ENCODE measurements at places on chromosomes 2 and 18.

DNA sequence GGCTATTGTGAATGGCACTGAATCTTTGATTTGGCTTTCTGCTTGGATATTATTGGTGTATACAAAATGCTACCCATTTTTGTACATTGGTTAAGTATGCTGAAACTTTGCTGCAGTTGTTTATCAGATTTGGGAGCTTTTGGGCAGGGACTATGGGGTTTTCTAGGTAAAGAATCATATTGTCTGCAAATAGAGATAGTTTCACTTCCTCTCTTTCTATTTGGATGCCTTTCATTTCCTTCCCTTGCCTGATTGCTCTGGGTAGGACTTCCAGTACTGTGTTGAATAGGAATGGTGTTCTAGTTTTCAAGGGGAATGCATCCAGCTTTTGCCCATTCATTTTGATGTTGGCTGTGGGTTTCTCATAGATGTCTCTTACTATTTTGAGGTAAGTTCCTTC is 489.1 kb upstream of the LRATD1 start:
- H3K4me3 ChIP-seq = no peak overlapping the region
- DNase-seq = no peak
- H3K4me1 ChIP-seq = no peaks in the 10 kb centered on the region
- no peaks in the 10 kb centered on the region for H3K36me3 ChIP-seq
- H3K27me3 ChIP-seq = no peaks in the 10 kb centered on the region

- H3K27me3 ChIP-seq = peaks cover 15% of the 10 kb centered on the region
- H3K4me1 ChIP-seq = no peaks in the 10 kb centered on the region
- no peak overlapping the region for H3K4me3 ChIP-seq
- DNase-seq = no peak
- no peak overlapping the region for H3K27ac ChIP-seq
Measured at GRCh38 chr2:44759823-44760222, 181.7 kb upstream of the SIX3 start.

DNA sequence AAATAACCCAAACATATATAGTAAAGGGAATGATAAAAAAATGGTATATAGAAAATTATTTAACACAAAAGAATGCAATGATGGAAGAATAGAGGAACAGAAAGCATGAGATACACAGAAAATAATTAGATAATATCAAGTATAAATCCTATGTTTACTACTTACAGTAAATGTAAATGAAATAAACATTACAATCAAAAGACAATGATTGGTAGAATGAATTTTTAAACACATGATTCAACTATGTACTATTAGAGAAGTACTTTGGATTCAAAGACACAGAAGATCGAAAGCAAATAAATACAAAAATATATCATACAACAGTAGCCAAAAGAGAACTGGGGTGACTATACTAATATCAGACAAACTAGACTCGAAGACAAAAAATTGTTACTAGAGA is 97.6 kb upstream of the PARD3B start:
- no peaks in the 10 kb centered on the region for H3K36me3 ChIP-seq
- H3K27ac ChIP-seq = no peak overlapping the region
- no peaks in the 10 kb centered on the region for H3K27me3 ChIP-seq
- DNase-seq = no peak

DNA sequence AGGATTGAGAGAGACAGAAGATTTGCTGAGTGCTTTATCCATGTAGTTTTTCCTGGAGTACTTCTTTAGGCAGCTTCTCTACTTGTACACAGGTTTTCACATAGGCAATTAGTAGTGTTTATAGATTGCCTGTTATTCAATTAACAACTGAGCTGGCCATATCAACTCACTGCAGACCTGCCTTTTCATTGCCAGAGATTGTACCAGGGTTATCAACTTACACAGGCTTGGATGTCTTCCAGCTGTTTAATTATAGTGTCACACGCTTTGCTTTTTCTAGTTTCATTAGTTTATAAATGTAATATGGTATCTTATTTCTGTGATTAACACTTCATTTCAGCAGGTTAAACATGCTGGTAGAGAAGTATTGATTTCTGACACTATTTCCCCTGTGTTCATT is 125.9 kb downstream of the GPD2 start:
- H3K36me3 ChIP-seq = peaks cover 12% of the 10 kb centered on the region
- H3K27me3 ChIP-seq = no peaks in the 10 kb centered on the region
- no peak overlapping the region for H3K4me3 ChIP-seq
- peaks cover 13% of the 10 kb centered on the region for H3K4me1 ChIP-seq
- DNase-seq = no peak

- H3K36me3 ChIP-seq = no peaks in the 10 kb centered on the region
- no peak for DNase-seq
- H3K4me3 ChIP-seq = no peak overlapping the region
- H3K27me3 ChIP-seq = no peaks in the 10 kb centered on the region
- peaks cover 9% of the 10 kb centered on the region for H3K4me1 ChIP-seq
Measured at GRCh38 chr2:192741889-192742288, 547.2 kb upstream of the TMEFF2 start.

DNA sequence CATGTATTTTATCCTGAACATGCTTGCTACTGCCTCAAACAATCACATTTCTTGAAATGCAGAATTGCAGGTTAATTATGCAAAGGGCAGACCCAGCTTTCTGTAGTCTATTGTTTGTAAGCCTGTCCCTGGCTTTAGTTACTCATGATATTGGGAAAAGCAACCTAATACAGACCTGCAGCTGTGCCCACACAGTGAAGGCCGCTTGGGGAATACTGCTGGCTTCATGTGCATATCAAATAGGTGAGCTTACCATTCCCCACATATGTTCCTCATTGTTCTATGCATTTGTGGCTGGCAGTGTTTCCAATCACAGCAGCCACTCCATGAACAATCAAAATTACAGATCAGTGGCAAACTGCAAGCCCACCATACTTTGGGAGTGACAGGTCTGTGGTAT is 186.3 kb downstream of the TMEM163 start:
- no peak overlapping the region for H3K4me3 ChIP-seq
- H3K27me3 ChIP-seq = no peaks in the 10 kb centered on the region
- no peaks in the 10 kb centered on the region for H3K36me3 ChIP-seq
- H3K27ac ChIP-seq = no peak overlapping the region

- H3K27ac ChIP-seq = no peak overlapping the region
- H3K4me1 ChIP-seq = peaks cover 26% of the 10 kb centered on the region
- DNase-seq = no peak
- H3K27me3 ChIP-seq = no peaks in the 10 kb centered on the region
- H3K4me3 ChIP-seq = no peak overlapping the region
Measured at GRCh38 chr2:186542002-186542401, 47.9 kb upstream of the ITGAV start.

GRCh38 chr2:147689220-147689909 is 155.5 kb upstream of the ACVR2A start:
- peaks cover 8% of the 10 kb centered on the region for H3K4me1 ChIP-seq
- H3K27me3 ChIP-seq = peaks cover 12% of the 10 kb centered on the region
- H3K4me3 ChIP-seq = no peak overlapping the region

DNA sequence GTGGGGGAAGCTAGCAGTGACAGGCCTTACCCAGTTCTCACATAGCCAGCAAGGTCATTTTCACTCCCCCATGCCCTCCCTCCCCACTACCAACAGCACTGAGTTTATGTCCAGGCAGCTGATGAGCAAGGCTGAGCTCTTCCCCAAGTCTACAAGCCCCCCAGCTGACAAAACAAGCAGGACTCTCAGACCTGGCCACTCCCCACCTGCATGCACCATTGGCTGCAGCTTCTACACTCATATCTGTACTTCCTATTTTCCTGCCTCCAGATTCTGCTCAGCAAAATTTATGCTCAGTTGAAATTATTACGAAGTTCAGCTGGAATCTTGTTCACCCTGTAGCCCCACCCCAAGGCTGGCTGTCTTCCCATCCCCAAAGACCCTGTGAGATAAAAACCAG is 339.3 kb downstream of the ARL6IP6 start:
- no peak for DNase-seq
- H3K27ac ChIP-seq = no peak overlapping the region
- H3K36me3 ChIP-seq = no peaks in the 10 kb centered on the region
- no peaks in the 10 kb centered on the region for H3K27me3 ChIP-seq

- no peaks in the 10 kb centered on the region for H3K36me3 ChIP-seq
- H3K27me3 ChIP-seq = peaks cover 2% of the 10 kb centered on the region
- DNase-seq = no peak
- peaks cover 16% of the 10 kb centered on the region for H3K4me1 ChIP-seq
- no peak overlapping the region for H3K27ac ChIP-seq
Measured at GRCh38 chr2:64478502-64479230, 24.7 kb downstream of the LGALSL start.

DNA sequence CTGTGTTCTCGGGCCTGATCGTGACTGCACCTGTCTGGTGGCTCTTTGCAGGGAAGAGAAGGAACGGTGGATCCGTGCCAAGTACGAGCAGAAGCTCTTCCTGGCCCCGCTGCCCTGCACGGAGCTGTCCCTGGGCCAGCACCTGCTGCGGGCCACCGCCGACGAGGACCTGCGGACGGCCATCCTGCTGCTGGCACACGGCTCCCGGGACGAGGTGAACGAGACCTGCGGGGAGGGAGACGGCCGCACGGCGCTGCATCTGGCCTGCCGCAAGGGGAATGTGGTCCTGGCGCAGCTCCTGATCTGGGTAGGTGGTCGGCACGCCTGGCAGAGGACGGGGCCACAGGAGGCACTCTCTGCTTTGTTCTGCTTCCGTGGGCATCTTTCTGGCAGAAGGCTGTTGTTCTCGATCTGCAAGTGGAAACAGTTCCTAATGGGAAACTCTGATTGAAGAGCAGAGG is 48.0 kb downstream of the GBX2 start:
- H3K27ac ChIP-seq = no peak overlapping the region
- H3K4me3 ChIP-seq = no peak overlapping the region
- H3K27me3 ChIP-seq = peaks cover 27% of the 10 kb centered on the region
- no peak for DNase-seq
- peaks cover 27% of the 10 kb centered on the region for H3K4me1 ChIP-seq
- peaks cover 18% of the 10 kb centered on the region for H3K36me3 ChIP-seq

DNA sequence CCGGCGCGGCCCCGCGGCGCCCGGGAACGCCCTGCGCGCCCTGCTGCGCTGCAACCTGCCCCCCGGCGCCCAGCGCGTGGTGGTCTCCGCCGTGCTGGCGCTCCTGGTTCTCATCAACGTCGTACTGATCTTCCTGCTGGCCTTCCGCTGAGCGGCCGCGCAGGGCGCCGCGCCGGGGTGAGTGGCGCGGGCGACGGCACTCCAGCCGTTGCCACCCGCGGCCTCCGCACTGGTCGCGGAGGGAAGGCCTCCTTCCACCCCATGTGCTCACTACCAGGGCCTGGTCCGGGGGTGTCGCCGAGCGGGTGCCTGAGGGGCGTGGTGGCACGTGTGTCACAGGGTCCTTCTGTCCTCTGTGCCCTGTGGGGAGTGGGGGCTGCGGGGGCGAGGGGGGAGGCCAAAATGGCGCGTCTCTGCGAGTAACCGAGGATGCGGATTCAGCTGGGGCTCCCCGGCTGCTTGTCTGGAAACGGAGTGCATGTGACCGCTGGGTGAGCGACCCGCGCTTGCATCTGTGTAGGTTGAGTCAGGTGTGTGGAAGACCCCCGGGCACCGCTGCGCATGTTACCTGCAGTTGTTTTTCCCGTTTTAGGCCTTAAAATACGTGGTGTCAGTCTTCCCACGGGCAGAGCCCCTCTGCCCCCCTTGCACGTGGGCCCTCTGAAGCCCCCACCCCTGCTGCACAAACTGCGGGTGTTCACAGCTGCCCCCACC is 58.0 kb downstream of the FAM168B start:
- H3K27me3 ChIP-seq = peaks cover 66% of the 10 kb centered on the region
- DNase-seq = no peak
- no peaks in the 10 kb centered on the region for H3K36me3 ChIP-seq
- peak overlapping the region; percentile 61 for H3K4me3 ChIP-seq
- H3K4me1 ChIP-seq = peaks cover 4% of the 10 kb centered on the region

- peaks cover 1% of the 10 kb centered on the region for H3K36me3 ChIP-seq
- H3K27ac ChIP-seq = no peak overlapping the region
- H3K27me3 ChIP-seq = peaks cover 47% of the 10 kb centered on the region
- peak overlapping the region; percentile 69 for H3K4me3 ChIP-seq
- DNase-seq = no peak
Measured at GRCh38 chr2:26173776-26174482, 1.0 kb downstream of the GAREM2 start.

DNA sequence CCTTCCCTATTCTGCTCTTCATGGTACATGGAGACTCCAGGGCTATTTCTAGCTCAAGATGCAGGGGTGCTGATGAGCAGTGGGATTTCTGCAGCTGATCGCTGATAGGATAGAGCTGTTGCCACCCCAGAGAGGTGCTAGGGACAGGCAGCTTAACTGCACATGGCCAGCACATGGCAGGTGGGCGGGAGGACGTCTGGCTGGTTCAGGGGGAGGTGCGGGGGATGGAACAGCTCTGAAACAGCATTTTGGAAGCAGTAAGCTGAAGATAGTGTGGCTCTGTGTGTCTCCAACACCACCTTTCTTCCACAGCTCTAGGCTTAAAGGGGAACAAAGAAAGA is 151.9 kb upstream of the PELI1 start:
- H3K27me3 ChIP-seq = peaks cover 7% of the 10 kb centered on the region
- no peak overlapping the region for H3K4me3 ChIP-seq
- peaks cover 4% of the 10 kb centered on the region for H3K4me1 ChIP-seq
- H3K27ac ChIP-seq = no peak overlapping the region
- no peaks in the 10 kb centered on the region for H3K36me3 ChIP-seq

- no peak for DNase-seq
- H3K4me1 ChIP-seq = no peaks in the 10 kb centered on the region
- H3K36me3 ChIP-seq = peaks cover 9% of the 10 kb centered on the region
- H3K4me3 ChIP-seq = no peak overlapping the region
- H3K27ac ChIP-seq = peak overlapping the region; percentile 3
Measured at GRCh38 chr2:30492185-30492584, 45.1 kb downstream of the LCLAT1 start.

GRCh38 chr2:59584958-59585357 is 968.5 kb downstream of the BCL11A start:
- peaks cover 25% of the 10 kb centered on the region for H3K4me1 ChIP-seq
- H3K36me3 ChIP-seq = no peaks in the 10 kb centered on the region
- H3K27me3 ChIP-seq = no peaks in the 10 kb centered on the region

DNA sequence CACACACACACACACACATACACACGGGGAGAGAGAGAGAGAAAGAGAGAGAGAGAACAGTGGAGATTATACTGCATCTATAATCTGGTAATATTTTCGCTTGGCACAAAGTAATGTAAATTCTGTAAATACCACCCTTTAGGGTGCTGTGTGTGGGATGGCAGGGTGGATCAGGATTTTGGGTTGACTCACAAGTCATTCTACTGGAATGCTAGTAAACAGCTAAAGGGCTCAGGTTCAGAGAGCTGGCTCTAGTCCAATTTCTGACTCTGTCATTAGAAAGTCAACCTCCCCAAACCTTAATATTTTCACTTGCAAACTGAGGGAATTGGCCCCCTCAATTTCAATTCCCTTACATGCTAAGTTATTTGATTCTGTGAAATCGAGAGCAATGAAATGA is 308.3 kb downstream of the TSN start:
- no peaks in the 10 kb centered on the region for H3K36me3 ChIP-seq
- H3K27me3 ChIP-seq = peaks cover 7% of the 10 kb centered on the region
- H3K4me1 ChIP-seq = no peaks in the 10 kb centered on the region
- no peak overlapping the region for H3K4me3 ChIP-seq
- no peak overlapping the region for H3K27ac ChIP-seq
